Mucosa of descending colon (tissue), 3 donors: ENCODE measurements at places on chromosomes 6 and 20. TPM values are rescaled to one million over a fixed set of nuclear protein-coding genes. Genes with fewer than 3 reads are reported as not detected.

DNA sequence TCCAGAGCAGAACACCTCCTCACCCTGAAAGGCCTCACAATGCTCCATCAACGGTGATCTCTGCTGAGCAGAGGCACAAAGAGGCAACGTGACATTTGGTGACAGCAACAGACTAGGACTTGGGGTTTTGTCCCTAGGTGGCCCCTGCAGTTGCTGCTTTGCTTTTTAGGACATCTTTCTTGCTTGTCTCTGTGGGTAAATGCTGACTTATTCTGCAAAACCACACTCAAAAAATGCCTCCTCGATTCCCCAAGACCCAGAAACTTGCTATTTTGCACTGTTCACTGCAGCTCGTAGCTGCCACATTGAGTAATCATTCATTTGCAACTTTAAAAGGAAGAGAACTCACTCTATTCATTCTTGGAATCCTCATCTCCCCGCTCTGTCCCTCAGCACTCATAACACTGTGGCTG is 209.9 kb downstream of the LY86 start:
- no peak for DNase-seq

DNA sequence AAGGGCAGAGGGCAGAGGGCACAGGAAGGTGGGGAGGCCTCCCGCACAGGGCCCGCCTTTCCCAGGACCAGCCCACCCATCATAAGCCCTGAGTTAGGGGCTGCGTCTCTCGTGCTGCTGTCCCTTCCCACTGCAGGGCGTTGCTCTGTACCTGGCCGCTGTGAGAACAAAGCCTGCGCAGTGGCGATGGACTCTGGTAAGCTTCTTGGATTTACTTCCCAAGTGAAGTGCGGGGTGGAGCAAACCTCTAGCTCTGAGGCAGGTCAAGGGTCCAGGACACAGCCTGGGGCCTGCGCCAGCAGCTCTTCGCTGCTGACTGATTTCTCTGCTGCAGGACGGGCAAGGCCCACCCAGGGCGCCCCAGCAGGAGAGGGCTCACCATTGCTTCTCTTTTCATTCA is 23.9 kb downstream of the INSM1 start:
- no peak for DNase-seq

GRCh38 chr20:63060057-63060991 is 53.6 kb upstream of the BHLHE23 start:
- peak; percentile 38 for DNase-seq

- no peak for DNase-seq
These were observed 7.1 kb downstream of the XKR7 start for GRCh38 chr20:31974951-31975487.

DNA sequence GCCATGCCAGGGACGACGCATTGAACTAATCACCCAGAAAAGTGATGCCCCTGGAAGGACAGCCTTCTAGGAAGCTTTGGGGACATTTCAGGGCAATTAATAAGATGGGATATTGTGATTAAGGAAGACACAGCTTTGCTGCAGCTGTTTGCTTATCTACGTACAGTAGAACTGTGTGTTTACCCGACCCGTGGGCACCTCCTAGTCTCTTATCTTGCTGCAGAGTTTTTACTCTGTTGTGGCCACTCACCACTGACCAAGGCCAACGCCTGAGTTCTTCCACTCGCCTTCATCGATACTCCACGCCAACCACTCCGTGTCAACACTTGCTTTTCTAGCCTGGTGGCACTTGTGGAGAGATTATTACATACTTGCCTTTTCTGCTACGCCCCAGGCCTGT is 105.9 kb upstream of the MLN start:
- no peak for DNase-seq

DNA sequence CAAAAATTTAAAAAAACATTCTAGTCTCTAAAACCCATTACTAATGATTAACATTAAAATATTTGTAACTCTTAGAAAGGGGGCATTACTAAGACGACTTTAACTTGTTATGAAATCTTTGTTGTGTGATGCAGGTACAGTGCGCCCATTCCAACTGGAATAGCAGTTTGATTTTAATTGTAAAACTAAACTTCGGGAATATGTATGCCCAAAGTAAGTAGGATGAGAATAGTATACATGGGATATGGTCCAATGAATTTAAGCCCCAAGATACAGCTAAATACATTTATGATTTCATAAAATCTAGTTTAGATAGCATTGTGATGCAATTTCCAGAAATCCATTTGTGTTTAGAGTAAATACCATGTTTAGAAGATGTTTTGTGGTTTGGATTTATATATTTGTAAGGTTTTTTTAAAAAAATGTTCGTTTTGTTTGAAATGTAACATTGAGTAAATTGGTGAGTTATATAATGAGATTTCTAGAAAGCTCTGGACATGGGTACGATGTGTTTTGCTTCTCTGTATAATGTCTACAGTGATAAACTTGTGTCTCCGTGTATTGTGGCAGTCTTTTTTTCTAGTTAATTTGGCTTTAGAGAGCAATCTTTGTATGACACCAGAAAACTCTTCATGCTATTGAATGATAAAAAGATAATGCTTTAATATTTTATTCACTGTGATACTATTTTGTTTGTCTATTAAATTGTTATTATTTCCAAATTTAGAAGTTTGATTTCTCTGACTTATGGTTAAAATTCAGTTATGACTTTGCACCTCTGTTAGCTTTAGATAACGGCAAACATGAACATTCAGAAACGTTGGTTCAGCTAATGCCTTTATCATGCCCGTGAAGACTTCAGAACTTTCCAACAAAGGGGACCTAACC is 54.8 kb downstream of the RNF182 start:
- no peak for DNase-seq

GRCh38 chr6:161104966-161105365 is 113.4 kb downstream of the MAP3K4 start:
- no peak for DNase-seq

DNA sequence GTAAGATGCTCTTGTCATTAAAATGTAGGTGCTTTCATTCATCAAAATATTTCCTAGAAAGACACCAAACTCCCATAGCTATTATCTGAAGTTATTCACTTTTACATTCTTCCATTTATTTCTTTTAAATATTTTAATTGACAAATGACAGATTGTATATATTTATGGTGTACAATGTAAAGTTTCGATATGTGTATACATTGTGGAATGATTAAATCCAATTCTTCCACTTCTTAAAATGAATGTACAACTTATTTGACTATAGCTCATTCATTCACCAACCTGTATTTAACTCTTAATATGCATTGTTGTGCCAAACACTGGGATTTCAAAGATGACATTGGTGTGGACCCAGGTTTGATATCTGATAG is 41.0 kb downstream of the CCN2 start:
- no peak for DNase-seq

GRCh38 chr6:106807947-106808611 is 166.4 kb downstream of the CD24 start:
- no peak for DNase-seq

DNA sequence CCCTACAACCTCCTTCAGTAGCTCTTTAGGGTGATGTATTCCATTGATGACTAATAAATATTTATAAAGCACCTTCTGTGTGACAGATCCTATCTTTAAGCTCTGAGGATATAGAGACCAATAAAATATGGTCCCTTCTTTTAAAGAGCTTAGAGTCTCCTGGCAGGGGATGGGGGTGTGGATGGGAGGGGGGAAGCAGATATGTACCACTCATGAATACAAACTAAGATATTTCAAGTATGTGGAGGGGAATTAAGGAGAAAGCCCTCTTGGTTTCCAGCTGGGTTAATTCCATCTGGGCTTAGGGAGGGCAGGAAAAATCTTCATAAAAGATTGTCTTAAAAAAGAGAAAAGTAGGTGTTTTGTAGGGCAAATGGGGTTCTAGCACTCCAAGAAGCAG is 21.6 kb upstream of the FBXO9 start:
- DNase-seq: no peak

- no peak for DNase-seq
These were observed 67.2 kb downstream of the EZR start for GRCh38 chr6:158751921-158752320.

GRCh38 chr6:135673501-135674309 is 176.2 kb upstream of the AHI1 start:
- DNase-seq: no peak

GRCh38 chr6:93243231-93243778 is 176.1 kb downstream of the EPHA7 start:
- no peak for DNase-seq

Gene ZNF343
- 9.8 TPM for total RNA-seq

Gene MPC1
- total RNA-seq: 139 TPM

Gene COL9A3
- 12.4 TPM for total RNA-seq

Gene MROH8
- 1.4 TPM for total RNA-seq

Gene MOG
- not detected for total RNA-seq

Gene OPRM1
- not detected for total RNA-seq

Gene SLC22A7
- 0.32 TPM for total RNA-seq

Gene CPNE5
- total RNA-seq: 15.2 TPM
